ENCODE measurements at places on chromosomes 1 and 21.

DNA sequence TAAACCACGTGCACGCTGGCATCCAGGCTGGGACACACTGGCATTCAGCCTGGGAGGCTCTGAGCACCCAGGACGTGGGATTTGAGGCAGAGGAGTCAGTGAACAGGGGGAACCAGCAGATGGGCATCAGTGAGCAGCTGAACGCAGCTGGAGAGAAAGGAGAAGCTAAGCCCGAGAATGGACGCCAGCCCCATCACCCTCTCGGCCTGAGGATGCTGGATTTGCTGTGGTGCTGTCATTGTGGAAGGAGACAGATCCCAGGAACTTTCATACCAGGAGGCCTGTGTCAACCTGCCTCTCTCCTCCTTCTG lies 132.8 kb downstream of the PGBD5 start:
- DNase-seq = no peak

DNA sequence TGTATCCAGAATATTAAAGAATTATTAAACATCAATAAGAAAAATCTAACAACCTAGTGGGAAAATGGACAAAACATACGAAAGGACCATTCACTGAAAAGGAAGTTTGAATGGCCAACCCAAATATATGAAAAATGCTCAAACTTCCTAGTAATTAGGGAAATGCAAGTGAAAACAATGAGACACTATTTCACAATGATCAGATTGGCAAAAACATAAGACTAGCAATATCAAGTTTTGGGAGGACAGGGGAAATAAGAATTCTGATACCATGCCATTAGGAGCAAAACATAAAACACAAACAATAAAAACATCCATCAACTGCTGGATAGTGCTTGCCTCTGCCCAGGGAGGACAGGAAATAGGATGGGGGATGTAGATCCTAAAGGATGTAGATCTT lies 14.3 kb downstream of the XCL2 start:
- no peak for DNase-seq

DNA sequence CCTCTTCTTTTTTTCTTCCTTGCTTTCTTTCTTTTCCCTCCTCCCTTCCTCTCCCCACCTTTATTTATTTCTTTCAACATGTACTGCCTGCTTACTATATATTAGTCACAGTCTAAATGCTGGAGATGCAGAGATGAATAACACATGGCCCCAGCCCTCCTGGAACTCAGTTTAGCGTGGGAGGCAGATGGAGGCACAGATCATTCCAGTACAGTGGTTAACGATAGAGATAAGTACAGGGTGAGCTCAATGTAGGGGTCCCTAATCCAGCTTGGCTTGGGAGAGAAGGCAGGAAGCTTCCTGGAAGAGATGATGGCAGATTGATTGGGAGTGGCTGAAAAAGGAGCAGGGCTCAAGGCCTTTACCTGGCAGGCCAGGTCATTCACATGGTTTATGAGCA lies 55.6 kb upstream of the PPP2R5A start:
- DNase-seq = no peak

DNA sequence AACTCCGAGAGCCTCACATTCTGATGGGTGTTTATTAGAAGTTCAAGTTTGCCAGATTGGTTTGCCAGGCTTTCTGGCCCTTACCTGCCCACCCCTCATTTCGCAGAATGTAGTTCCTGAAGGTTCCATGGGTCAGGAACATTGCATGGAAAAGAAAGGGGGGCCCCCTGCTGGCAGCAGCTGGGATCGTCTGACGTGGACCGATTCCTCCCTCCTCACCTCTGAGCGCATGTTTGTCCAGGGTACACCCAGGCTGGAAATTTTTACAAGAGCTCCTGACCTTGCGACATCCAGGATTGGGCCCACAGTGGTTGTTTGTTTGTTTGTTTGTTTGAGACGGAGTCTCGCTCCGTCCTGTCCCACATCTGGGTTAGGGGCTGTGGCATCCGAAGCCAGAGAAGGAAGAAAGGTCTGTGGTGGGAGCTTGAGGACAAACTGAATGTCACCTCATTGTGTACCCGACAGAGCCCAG lies 126.0 kb upstream of the TMEM51 start:
- DNase-seq = peak; percentile 53

DNA sequence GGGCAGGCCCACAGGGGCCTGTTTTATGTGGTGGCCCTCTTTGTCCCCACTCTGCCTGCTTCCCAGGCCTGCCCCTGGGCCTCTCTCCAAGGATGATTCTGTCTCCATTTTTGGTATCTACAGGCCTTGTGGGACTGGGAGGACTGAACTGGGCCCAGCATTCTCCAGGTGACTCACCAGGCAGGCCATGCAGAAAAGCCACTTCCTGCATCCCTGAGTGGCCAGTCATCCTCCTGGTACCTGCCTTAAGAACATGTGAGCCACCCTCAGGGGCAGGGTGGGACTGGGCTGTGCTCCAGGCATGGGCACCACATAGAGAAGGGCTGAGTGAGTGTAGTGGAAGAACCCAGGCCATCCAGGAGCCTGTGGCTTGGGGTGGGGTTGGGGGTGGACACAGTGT lies 20.0 kb upstream of the BCAR3 start:
- no peak for DNase-seq

DNA sequence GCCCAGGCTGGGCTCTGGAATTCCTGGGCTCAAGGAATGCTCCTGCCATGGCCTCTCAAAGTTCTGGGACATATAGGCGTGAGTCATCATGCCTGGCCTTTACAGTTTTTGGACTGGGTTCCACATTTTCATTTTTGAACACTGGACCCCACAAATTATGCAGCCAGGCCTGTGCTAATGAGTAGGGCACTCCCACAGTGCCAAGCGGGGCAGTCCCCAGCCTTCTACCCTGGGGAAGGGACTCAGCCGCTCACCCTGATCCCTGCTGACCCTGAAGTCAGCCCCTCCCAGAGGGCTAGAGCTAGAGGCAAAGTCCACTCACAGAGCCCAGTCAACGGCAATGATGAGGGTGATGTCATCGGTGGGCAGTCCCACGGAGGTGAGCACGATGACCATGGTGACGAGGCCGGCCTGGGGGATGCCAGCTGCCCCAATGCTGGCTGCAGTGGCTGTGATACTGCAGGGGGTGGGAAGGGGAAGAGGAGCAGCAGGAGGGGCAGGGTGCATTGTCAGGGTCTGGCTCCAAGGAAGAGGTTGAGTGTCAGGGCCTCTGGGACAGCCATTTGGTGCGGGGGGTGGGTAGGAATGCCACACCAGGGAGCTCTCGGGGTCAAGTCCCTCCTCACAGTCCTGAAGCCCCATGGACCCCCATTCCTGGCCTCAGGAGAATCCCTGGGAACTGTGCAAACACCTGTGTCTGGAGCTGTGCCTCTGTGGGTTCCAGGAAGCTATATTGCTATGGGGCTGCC lies 27.6 kb downstream of the PODN start:
- DNase-seq = no peak

- DNase-seq = no peak
Observed at GRCh38 chr21:18741954-18742353, 338.4 kb upstream of the TMPRSS15 start.

- no peak for DNase-seq
Observed at GRCh38 chr1:42891465-42892138, 45.2 kb downstream of the ZNF691 start.

DNA sequence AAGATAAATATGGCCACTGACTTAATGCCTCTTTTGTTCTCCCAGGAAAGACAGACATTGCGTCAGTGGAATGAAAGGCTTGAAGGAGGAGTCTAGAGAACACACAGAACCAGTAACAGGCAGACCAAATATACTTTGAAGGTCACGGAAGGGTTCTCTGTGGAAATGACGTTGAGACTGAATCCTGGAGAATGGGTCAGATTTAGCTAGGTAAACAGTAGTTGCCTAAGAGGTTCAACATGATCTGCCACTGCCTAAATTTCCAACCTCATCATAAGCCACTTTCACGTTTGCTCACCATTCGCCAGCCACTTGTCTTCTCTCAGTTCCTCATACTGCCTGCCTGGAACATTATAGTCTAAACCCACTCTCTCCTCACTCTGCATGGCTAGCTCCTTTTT lies 20.5 kb downstream of the PLA2G4A start:
- DNase-seq = no peak

GRCh38 chr1:212645546-212646543 lies 37.3 kb downstream of the ATF3 start:
- no peak for DNase-seq

All from NCI-H1092 (cell line).